ENCODE measurements at places on chromosomes 6 and 20. TPM values are rescaled to one million over a fixed set of nuclear protein-coding genes. Genes with fewer than 3 reads are reported as not detected.

The BMP6 gene
- total RNA-seq, result not detected

The RAD21L1 gene
- total RNA-seq, result not detected

The FAM83C gene
- total RNA-seq, result not detected

The PPP1R16B gene
- total RNA-seq, result 65.3 TPM

The PROKR2 gene
- total RNA-seq, result not detected

The ENPP1 gene
- 0.22 TPM for total RNA-seq

The HUS1B gene
- total RNA-seq, result 0.84 TPM

The FOXC1 gene
- total RNA-seq, result not detected

The POU5F1 gene
- not detected for total RNA-seq

The CLPSL2 gene
- not detected for total RNA-seq

The HMGCLL1 gene
- total RNA-seq, result not detected

The PRR3 gene
- 32.7 TPM for total RNA-seq

The EYS gene
- total RNA-seq, result not detected

The MPIG6B gene
- total RNA-seq, result 0.16 TPM

The ABHD16B gene
- total RNA-seq, result not detected

The SLC32A1 gene
- not detected for total RNA-seq

The GRIK2 gene
- not detected for total RNA-seq

The ZNF831 gene
- 6.9 TPM for total RNA-seq

The CLVS2 gene
- not detected for total RNA-seq

The GTF2H4 gene
- total RNA-seq, result 44.5 TPM

The OR2J3 gene
- not detected for total RNA-seq

The NPEPL1 gene
- 13.7 TPM for total RNA-seq

Measured in activated naive CD8-positive, alpha-beta T cell treated with anti-CD3 and anti-CD28 coated beads for 36 hours (primary cell).